EH (cell line): ENCODE measurements at places on chromosomes 12 and 14.

GRCh38 chr12:109027767-109028166, 6.9 kb upstream of the SVOP start:
- peak; percentile 46 for DNase-seq

GRCh38 chr12:32789446-32789845, 33.7 kb upstream of the YARS2 start:
- no peak for DNase-seq

GRCh38 chr14:75640876-75641275, 19.8 kb downstream of the ERG28 start:
- DNase-seq = no peak

GRCh38 chr14:71529848-71530247, 402.4 kb upstream of the RGS6 start:
- no peak for DNase-seq
